Pancreas (tissue), 10 donors: ENCODE measurements at places on chromosomes 7 and 10. TPM values are rescaled to one million over a fixed set of nuclear protein-coding genes. Genes with fewer than 3 reads are reported as not detected.

The FKBP6 gene
- polyA plus RNA-seq, result 0.05 TPM

DNA sequence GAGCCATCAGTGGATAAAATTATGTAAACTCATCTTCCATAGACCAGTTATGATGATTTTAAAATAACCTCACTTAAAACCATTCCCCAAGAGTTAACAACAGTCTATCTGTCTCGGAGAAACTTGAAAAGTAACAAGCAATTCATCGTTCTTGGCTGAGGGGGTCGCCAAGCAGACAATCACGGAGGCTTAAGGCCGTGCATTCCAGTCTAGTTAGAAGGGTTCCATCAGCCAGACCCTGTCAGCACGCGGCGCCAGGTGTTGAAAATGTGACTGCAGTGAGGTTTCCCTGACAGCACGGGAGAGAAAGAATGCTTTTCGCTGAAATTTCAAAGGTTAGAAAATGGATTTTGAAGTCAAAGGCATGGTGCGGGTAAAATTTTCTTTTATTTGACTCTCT is 1025.0 kb upstream of the CELF2 start:
- no peaks in the 10 kb centered on the region for H3K27me3 ChIP-seq
- no peak for DNase-seq
- H3K4me3 ChIP-seq, result no peak overlapping the region
- no peaks in the 10 kb centered on the region for H3K36me3 ChIP-seq
- H3K27ac ChIP-seq, result no peak overlapping the region
- no peaks in the 10 kb centered on the region for H3K4me1 ChIP-seq

The SLC29A3 gene
- 2.8 TPM for polyA plus RNA-seq

- H3K27ac ChIP-seq, result no peak overlapping the region
- H3K4me3 ChIP-seq, result no peak overlapping the region
- no peak for DNase-seq
- H3K27me3 ChIP-seq, result no peaks in the 10 kb centered on the region
These were observed 235.3 kb upstream of the MKI67 start for GRCh38 chr10:128361487-128361886.

- no peak overlapping the region for H3K27ac ChIP-seq
- no peaks in the 10 kb centered on the region for H3K27me3 ChIP-seq
- H3K4me1 ChIP-seq, result no peaks in the 10 kb centered on the region
- no peaks in the 10 kb centered on the region for H3K36me3 ChIP-seq
These were observed 22.9 kb downstream of the PARP12 start for GRCh38 chr7:140039896-140040295.

The DLX5 gene
- polyA plus RNA-seq, result 0.09 TPM

DNA sequence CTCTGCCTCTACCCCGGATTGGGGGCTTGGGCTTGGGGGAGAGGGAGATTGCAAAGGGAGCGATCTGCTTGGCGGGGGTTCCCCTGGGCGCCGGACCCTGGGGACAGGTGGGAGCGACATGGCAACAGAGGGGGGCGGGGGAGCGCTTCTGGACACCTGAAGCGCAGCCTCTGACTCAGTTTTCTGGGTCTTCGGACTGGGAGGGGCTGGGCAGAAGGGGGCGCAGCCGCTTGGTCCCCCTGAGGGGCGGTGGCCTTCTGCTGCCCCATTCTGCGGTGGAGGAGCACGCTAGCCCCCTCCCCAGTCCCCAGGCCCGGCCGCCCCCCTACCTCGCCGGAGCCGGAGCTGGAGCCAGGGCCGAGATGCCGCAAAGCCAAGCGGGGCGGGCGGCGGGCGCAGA is 380 bp downstream of the NAT16 start:
- no peak for DNase-seq
- H3K27ac ChIP-seq, result no peak overlapping the region
- no peaks in the 10 kb centered on the region for H3K4me1 ChIP-seq

DNA sequence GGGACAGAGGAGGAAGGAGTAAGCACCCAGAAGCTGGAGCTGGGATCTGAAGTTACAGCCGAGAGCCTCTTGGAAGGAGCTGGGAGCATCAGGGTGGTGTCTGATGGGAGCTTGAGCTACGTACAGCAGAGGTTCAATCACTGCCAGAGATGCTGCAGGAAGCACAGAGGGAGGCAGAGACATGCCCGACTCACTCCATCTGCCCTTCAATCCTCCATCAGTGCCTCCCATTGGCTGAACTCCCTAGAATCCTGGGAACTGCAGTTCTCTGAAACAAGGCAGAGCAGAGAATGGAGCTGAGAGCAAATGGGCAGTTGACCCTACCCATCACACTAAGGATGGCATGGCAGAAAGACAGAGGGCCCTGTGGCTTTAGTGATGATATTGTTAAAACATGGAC is 40.0 kb upstream of the CTBP2 start:
- no peaks in the 10 kb centered on the region for H3K4me1 ChIP-seq
- no peaks in the 10 kb centered on the region for H3K36me3 ChIP-seq
- H3K27me3 ChIP-seq, result no peaks in the 10 kb centered on the region
- H3K27ac ChIP-seq, result no peak overlapping the region

The HECW1 gene
- polyA plus RNA-seq, result not detected

The TMEM270 gene
- not detected for polyA plus RNA-seq

DNA sequence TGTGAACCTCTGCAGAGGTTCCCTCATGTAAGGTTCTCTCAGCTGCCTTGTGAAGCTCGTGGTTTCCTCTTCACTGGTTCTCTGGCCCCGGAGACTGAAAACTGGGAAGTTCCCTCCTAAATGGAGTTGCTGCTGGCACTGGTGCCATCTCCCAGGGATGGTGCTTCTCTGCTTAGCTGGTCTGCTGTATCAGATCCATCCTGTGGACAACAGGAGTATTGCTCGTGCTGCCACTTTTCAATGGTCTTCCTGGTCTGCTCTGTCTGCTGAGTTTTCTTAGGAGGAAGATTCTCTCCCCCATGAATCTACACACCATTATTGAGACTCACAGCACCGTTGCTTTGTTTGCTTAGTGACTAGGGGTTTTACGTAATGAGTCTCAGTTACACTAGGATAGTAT is 247.8 kb downstream of the OTUD1 start:
- H3K4me1 ChIP-seq, result no peaks in the 10 kb centered on the region
- no peaks in the 10 kb centered on the region for H3K27me3 ChIP-seq
- H3K4me3 ChIP-seq, result no peak overlapping the region
- no peaks in the 10 kb centered on the region for H3K36me3 ChIP-seq
- H3K27ac ChIP-seq, result no peak overlapping the region

DNA sequence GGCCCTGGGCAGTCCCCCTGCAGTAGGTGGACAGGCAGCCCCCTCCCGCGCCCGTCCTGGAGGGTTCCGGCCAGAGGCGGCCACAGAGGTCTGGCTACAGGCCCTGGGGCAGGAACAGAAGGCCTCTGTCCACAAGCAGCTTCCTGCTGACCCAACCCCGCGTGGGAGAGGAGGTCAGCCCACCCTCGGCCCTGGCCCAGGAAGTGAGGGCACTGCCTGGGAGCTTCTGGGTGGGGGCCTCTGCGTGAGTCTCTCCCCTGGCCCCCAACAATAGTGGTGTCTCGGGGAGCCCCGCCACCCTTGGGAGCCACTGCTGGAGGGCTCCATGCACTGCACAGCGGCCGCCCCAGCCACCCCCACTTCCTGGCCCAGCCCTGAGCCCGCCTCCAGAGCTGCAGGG is 4.7 kb downstream of the MICALL2 start:
- DNase-seq, result no peak
- peak overlapping the region; percentile 86 for H3K27ac ChIP-seq
- H3K36me3 ChIP-seq, result no peaks in the 10 kb centered on the region

GRCh38 chr7:70092314-70093204 is 494.3 kb downstream of the AUTS2 start:
- H3K4me1 ChIP-seq, result no peaks in the 10 kb centered on the region
- no peak for DNase-seq
- H3K4me3 ChIP-seq, result no peak overlapping the region
- H3K27me3 ChIP-seq, result no peaks in the 10 kb centered on the region
- H3K27ac ChIP-seq, result no peak overlapping the region

- no peaks in the 10 kb centered on the region for H3K4me1 ChIP-seq
- no peak overlapping the region for H3K27ac ChIP-seq
- H3K27me3 ChIP-seq, result no peaks in the 10 kb centered on the region
- no peak for DNase-seq
- H3K36me3 ChIP-seq, result no peaks in the 10 kb centered on the region
These were observed 103.0 kb downstream of the OAT start for GRCh38 chr10:124315591-124316270.

DNA sequence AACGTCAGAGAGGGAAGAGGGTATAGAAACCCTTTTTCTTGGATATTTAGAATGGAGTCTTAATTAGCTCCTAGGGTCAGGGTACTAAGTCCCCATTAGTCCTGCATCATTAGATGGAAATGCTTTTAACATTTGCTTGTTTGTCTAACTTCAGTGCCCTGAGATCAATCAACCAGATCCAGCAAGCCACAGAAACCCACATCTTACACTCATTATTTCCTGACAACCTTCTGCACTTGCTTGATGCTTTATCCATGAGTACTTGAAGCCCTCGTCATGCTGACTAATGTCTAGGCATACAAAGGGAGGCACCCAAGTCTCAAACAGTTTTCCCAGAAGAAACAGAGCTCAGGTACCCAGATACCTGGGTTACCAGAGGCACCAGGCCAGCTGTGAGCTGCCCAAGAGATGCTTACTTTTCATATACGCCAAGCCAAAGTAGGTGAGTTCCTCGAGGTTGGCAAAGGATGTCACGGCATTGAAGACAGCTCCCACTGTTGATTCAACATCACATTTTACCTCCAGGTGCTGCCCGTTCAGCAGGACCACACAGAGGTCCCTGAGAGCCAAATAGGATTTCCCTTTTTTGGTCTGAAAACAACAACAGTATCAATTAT is 42.7 kb downstream of the FRMPD2 start:
- no peak overlapping the region for H3K4me3 ChIP-seq
- no peaks in the 10 kb centered on the region for H3K27me3 ChIP-seq
- no peak for DNase-seq
- H3K27ac ChIP-seq, result no peak overlapping the region
- no peaks in the 10 kb centered on the region for H3K4me1 ChIP-seq
- no peaks in the 10 kb centered on the region for H3K36me3 ChIP-seq

The THNSL1 gene
- polyA plus RNA-seq, result 1.6 TPM

The GRID2IP gene
- polyA plus RNA-seq, result 0.47 TPM

GRCh38 chr10:129545261-129545660 is 78.2 kb downstream of the MGMT start:
- H3K27me3 ChIP-seq, result no peaks in the 10 kb centered on the region
- no peaks in the 10 kb centered on the region for H3K36me3 ChIP-seq
- no peaks in the 10 kb centered on the region for H3K4me1 ChIP-seq
- no peak overlapping the region for H3K4me3 ChIP-seq

The FMC1 gene
- 23.6 TPM for polyA plus RNA-seq

DNA sequence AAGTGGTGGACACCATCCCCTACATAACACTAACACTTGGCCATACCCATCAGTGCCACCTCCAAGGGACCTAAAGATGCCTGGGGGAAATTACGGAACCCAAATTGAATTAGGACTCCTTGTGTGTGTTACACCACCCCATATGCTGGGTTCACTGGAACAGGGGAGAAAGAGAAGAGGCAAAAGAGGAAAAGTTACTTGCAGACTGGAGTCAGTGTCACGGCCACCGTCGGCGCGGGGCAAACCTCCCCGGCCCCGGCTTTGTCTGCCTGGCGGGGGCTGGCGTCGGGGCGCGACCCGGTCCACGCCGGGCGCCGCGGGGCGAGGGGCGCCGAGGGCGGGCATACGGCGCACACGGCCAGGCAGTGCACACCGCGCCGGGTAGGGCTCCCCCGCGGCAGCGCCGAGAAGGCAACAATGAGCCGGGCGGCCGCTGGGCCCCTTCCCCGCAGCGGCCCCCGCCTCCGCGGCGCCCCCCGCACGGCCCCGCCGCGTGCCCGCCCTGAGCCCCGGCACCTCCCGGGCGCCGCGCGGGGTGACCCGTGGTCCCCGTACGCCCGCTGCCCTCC is 171.1 kb downstream of the FAM107B start:
- peak overlapping the region; percentile 71 for H3K4me3 ChIP-seq
- H3K36me3 ChIP-seq, result no peaks in the 10 kb centered on the region
- H3K27me3 ChIP-seq, result no peaks in the 10 kb centered on the region
- H3K4me1 ChIP-seq, result peaks cover 37% of the 10 kb centered on the region
- H3K27ac ChIP-seq, result peak overlapping the region; percentile 73

The INHBA gene
- 0.27 TPM for polyA plus RNA-seq

- no peaks in the 10 kb centered on the region for H3K4me1 ChIP-seq
- no peak overlapping the region for H3K4me3 ChIP-seq
- H3K27ac ChIP-seq, result peak overlapping the region; percentile 53
- no peaks in the 10 kb centered on the region for H3K27me3 ChIP-seq
- H3K36me3 ChIP-seq, result no peaks in the 10 kb centered on the region
These were observed 196.1 kb upstream of the KLF14 start for GRCh38 chr7:130929896-130930659.

DNA sequence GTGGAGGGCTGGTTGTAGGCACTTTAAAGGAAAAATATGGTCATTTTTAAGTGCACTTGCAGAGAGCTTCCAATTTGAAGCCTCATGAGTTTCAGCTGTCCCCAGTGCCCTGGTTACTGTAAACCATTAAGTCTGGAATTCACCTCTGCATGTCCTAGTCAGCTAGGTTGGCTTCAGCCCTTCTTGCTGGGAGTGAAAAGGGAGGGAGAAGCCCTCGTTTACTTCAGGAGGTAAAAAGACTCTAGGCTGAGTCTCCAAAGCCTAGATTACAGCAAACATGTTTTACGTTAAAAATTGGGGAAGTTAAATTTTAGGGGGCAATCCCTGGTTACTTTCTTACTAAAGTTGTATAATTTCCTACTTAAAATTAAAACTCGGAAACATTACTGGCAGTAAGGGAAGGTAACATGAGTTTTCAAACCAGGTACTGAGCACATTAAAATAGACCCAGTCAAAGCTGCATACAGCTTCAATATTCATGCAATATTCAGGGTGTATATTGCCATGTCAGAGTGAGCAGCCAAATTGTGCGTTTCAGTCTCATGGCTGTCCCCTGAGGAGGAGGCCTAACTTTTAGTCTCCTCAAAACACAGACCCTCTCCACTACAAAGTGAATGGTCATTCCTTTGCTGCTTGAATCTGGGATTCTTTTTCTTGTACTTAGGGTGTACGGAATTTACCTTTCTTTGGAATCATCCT is 156.7 kb downstream of the PRKG1 start:
- no peak overlapping the region for H3K4me3 ChIP-seq
- H3K27me3 ChIP-seq, result no peaks in the 10 kb centered on the region
- H3K36me3 ChIP-seq, result no peaks in the 10 kb centered on the region
- peaks cover 3% of the 10 kb centered on the region for H3K4me1 ChIP-seq
- no peak for DNase-seq

GRCh38 chr10:131697476-131698128 is 203.2 kb upstream of the PPP2R2D start:
- peaks cover 4% of the 10 kb centered on the region for H3K27me3 ChIP-seq
- H3K27ac ChIP-seq, result no peak overlapping the region
- H3K4me1 ChIP-seq, result no peaks in the 10 kb centered on the region
- DNase-seq, result no peak
- no peak overlapping the region for H3K4me3 ChIP-seq
- no peaks in the 10 kb centered on the region for H3K36me3 ChIP-seq

The NUTM2B gene
- polyA plus RNA-seq, result 4.6 TPM

GRCh38 chr10:27197980-27198620 is 42.5 kb downstream of the ACBD5 start:
- DNase-seq, result no peak
- H3K4me1 ChIP-seq, result peaks cover 5% of the 10 kb centered on the region
- no peak overlapping the region for H3K4me3 ChIP-seq
- H3K27ac ChIP-seq, result no peak overlapping the region
- H3K27me3 ChIP-seq, result no peaks in the 10 kb centered on the region

The WEE2 gene
- 0.02 TPM for polyA plus RNA-seq
